ENCODE measurements at places on chromosomes 2 and 18. TPM values are rescaled to one million over a fixed set of nuclear protein-coding genes. Genes with fewer than 3 reads are reported as not detected.
A peak's percentile ranks its signal among the peaks of the same experiment; 100 is the strongest.

The CDH20 gene
- not detected for total RNA-seq

The CNGA3 gene
- total RNA-seq, result not detected

The GTF3C2 gene
- 42.0 TPM for total RNA-seq

The SF3B1 gene
- 211 TPM for total RNA-seq

The KCNG2 gene
- total RNA-seq, result not detected

GRCh38 chr2:8659092-8659734, 22.6 kb upstream of the ID2 start:
- DNase-seq, result no peak
- H3K27me3 ChIP-seq, result no peaks in the 10 kb centered on the region
- peaks cover 9% of the 10 kb centered on the region for H3K4me1 ChIP-seq
- H3K4me3 ChIP-seq, result no peak overlapping the region

DNA sequence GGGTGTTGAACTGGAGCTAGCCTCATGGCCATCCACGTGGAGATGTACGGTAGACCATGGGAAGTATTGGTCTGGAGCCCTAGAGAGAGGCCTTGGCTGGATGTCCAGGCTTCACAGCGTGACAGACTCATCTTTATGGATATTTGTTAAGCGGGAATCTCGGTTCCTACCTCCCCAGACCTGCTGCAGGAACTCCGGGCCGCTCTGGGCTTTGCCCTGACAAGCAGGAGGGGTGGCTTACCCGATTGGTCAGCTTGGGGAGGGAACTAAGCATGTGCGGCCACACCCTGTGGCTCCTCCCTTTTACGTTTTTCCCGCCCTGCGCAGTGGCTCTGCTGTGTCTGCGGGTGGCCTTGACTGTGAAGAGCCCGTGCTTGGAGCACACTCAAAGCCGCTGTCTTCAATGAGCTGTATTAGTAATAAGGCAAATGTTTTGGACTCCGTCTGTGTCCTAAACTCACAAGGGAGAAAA, 52.3 kb downstream of the PAPOLG start:
- DNase-seq, result no peak
- no peak overlapping the region for H3K4me3 ChIP-seq
- peaks cover 6% of the 10 kb centered on the region for H3K4me1 ChIP-seq
- peaks cover 4% of the 10 kb centered on the region for H3K27me3 ChIP-seq

GRCh38 chr2:176830362-176830761, 382.2 kb upstream of the HNRNPA3 start:
- peaks cover 11% of the 10 kb centered on the region for H3K27me3 ChIP-seq
- no peak for DNase-seq
- no peaks in the 10 kb centered on the region for H3K4me1 ChIP-seq
- no peak overlapping the region for H3K4me3 ChIP-seq
- H3K36me3 ChIP-seq, result no peaks in the 10 kb centered on the region

DNA sequence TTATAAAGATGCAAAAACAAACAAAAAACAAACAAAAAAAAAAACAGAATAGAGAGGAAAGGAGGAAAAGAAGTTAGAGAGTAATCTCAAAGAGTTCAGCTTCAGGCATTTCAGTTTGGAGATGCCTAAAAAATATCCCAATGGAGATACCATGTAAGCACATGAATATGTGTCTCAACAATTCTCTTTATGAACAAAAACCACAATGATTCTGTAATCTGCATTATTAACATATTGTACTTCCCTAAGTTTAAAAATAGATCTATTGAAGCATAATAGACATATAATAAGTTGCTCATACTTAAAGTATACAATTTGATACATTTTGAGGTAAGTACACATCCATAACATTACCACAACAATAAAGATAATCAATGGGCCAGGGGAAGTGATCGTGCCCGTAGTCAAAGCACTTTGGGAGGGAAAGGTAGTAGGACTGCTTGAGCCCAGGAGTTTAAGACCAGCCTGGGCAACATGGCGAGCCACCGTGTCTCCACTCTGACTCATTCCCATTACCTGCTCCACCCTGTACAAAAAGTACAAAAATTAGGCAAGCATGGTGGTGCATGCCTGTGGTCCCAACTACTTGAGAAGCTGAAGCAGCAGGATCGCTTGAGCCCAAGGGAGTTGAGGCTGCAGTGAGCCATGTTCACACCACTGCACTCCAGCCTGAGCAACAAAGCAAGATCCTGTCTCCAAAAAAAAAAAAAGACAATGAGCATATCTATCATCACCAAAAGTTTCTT, 158.9 kb downstream of the ATAD2B start:
- no peak overlapping the region for H3K4me3 ChIP-seq
- H3K36me3 ChIP-seq, result peaks cover 20% of the 10 kb centered on the region
- no peak for DNase-seq
- H3K27ac ChIP-seq, result no peak overlapping the region
- H3K4me1 ChIP-seq, result no peaks in the 10 kb centered on the region

GRCh38 chr2:98355881-98356280, 9.6 kb downstream of the CNGA3 start:
- no peaks in the 10 kb centered on the region for H3K36me3 ChIP-seq
- H3K4me1 ChIP-seq, result no peaks in the 10 kb centered on the region
- no peak overlapping the region for H3K27ac ChIP-seq
- no peak for DNase-seq
- no peak overlapping the region for H3K4me3 ChIP-seq

DNA sequence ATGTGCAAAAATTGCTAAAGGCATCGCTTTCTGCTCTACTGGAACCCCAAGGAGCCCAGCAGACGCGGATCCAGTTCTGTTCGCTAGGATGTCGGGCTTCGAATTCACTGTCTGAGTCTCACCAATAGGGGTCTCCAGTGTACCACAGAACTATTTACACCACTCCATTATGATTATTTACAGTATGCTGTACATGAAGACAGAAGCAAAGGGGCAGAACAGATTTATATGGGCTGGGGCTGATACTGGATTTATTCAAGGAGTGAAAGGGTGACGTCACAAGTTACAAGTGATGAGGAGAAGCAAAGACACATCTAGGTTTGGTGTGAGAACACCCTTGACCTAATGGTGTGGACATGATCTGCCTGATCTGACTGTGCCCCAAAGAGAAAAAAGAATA, 185.3 kb upstream of the ATP5MC3 start:
- peaks cover 36% of the 10 kb centered on the region for H3K27me3 ChIP-seq
- no peaks in the 10 kb centered on the region for H3K4me1 ChIP-seq
- no peak overlapping the region for H3K27ac ChIP-seq
- no peak for DNase-seq

GRCh38 chr18:26593365-26594320, 45.3 kb upstream of the KCTD1 start:
- DNase-seq, result no peak
- H3K4me1 ChIP-seq, result no peaks in the 10 kb centered on the region
- peaks cover 12% of the 10 kb centered on the region for H3K27me3 ChIP-seq
- H3K4me3 ChIP-seq, result no peak overlapping the region

DNA sequence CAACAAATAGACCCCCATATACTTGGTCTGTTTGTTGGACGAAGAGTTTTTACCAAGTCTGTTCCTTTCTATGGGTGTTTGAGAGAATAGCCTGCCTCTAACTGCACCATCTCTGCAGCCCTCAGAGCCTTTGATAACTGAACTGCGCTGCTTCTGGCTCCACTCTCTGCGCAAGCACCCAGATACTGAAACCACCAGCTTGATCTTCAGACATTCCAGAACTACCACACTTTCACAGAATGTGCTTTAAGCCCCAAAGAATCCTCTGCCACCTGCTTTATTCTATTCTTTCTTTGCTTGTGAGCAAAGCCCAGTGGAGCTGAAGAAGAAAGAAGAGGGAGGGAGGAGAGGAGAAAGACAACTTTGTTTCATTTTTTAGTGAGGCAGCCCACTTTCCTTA, 380.7 kb downstream of the BCL11A start:
- DNase-seq, result no peak
- H3K36me3 ChIP-seq, result no peaks in the 10 kb centered on the region
- no peaks in the 10 kb centered on the region for H3K4me1 ChIP-seq
- no peak overlapping the region for H3K27ac ChIP-seq

DNA sequence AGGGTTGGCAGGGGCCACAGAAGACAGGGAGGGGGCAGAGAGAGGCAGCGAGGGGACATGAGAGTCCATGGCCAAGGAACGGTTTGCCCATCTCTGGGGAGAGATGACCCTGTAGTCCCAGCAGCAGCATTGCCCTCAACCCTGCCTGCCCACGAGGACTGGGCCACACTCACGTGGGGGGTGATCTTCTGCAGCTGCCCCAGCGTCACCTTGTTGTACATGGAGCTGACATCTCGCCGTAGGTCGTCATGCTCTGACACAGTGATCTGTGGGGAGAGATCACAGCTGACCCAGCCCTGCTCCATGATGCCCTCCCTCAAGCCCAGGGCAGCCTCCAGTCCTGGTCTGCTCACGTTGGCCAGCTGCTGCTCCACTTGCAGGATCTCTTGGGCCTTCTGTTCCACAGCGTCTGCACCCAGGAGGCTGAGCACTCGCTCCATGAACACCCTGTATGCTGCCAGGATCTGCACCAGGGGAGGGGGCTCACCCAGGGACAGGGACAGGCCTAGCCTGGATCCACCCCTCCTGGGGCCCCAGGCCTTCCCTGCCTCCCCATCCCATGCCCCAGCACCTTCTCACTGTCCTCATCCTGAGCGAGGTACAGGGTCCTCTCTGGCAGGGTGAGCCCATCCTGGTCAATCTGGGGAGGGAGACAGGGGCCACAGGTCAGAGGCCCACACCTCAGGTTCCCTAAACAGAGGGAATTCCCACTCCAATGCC, 2.8 kb downstream of the ECEL1 start:
- H3K36me3 ChIP-seq, result no peaks in the 10 kb centered on the region
- peaks cover 51% of the 10 kb centered on the region for H3K27me3 ChIP-seq
- H3K4me3 ChIP-seq, result no peak overlapping the region
- H3K4me1 ChIP-seq, result peaks cover 7% of the 10 kb centered on the region
- peak; percentile 68 for DNase-seq

DNA sequence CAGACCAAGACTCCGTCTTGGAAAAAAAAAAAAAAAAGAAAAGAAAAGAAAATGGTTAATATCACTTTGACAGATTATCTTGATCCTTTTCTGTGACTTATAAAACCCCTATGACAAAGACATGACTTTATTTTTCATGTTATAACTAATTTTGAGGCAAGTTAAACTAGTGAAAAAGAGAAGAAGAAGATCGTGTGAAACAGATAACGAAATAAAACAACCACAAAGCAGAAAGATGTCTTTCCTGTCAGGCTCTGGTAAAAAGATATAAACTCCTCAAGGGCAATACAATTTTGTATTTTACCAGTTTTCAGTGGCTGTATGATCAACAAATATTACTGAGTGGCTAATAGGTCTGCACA, 13.4 kb upstream of the RBMS1 start:
- no peaks in the 10 kb centered on the region for H3K36me3 ChIP-seq
- no peak overlapping the region for H3K4me3 ChIP-seq
- DNase-seq, result no peak
- H3K27me3 ChIP-seq, result no peaks in the 10 kb centered on the region
- peaks cover 19% of the 10 kb centered on the region for H3K4me1 ChIP-seq

GRCh38 chr2:57893786-57894185, 152.8 kb upstream of the VRK2 start:
- DNase-seq, result no peak
- H3K27ac ChIP-seq, result no peak overlapping the region
- peaks cover 2% of the 10 kb centered on the region for H3K36me3 ChIP-seq
- no peak overlapping the region for H3K4me3 ChIP-seq
- peaks cover 3% of the 10 kb centered on the region for H3K27me3 ChIP-seq

DNA sequence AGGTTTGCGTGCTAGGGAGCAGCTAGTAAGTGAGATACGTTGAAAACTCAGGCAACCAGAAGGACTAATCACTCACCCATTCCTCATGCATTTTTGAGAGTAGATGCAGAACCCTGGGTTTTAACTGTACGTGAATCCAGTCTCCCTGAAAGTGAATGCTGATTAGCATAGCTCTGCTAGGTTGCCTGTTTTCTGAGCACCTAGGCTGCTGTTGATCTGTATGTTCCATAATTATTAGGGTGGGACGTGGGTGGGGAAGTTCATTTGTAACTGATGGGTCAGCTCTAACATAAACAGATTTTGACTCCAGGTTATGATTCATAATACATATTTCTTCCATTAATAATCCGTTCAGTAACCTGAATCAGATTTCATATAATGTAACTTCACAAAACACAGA, 379.0 kb upstream of the FANCL start:
- H3K4me3 ChIP-seq, result no peak overlapping the region
- no peaks in the 10 kb centered on the region for H3K27me3 ChIP-seq
- no peak for DNase-seq
- H3K27ac ChIP-seq, result no peak overlapping the region

DNA sequence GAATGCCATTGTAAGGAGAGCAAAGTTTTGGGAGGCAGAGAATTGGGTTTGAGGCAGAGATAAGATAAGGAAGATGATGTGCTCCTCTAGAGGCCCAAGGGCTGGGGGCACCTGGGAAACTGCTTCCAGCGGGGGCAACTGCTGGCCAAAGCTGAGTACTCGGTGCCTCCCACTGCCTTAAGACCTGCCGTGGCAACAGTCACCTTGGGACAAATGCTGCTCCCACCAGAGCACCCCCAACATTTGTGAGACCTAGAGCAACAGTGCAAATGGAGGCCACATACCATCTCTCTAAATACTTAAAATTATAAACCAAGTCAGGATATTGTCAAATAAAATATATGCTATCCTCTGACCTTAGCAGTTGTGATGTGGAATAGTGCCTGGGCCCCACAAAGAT, 127.1 kb downstream of the CAPN13 start:
- H3K27me3 ChIP-seq, result no peaks in the 10 kb centered on the region
- no peak overlapping the region for H3K27ac ChIP-seq
- H3K4me1 ChIP-seq, result no peaks in the 10 kb centered on the region
- H3K4me3 ChIP-seq, result no peak overlapping the region
- DNase-seq, result no peak

- H3K36me3 ChIP-seq, result peaks cover 2% of the 10 kb centered on the region
- H3K4me3 ChIP-seq, result no peak overlapping the region
- DNase-seq, result no peak
- H3K4me1 ChIP-seq, result peaks cover 8% of the 10 kb centered on the region
- peaks cover 36% of the 10 kb centered on the region for H3K27me3 ChIP-seq
Observed at GRCh38 chr2:176494949-176495353, 225.7 kb downstream of the MTX2 start.

- peaks cover 39% of the 10 kb centered on the region for H3K4me1 ChIP-seq
- peaks cover 2% of the 10 kb centered on the region for H3K36me3 ChIP-seq
- no peaks in the 10 kb centered on the region for H3K27me3 ChIP-seq
- H3K27ac ChIP-seq, result peak overlapping the region; percentile 67
- DNase-seq, result no peak
Observed at GRCh38 chr2:69601179-69601612, 42.3 kb downstream of the AAK1 start.

DNA sequence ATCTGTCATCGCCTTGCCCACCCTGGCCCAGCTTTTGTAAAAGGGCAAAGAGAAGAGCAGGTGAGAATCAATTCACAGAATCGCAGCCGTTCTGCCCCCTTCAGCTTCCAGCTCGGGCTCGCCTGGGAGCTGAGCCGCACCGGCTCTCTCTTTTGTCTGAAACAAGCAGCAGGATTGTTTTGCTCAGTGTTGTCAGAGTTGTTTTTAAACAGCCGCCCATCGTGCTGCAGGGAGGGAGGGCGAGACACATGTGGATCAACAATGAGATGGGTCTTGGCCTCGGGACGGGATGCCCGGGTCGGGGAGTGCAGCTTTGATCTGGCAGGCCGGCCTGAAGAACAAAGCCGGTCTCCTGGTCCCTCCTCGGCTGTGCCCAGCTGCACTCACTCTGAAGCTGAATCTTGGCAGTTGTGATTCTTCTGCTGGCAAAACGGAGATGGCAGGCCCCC, 39.7 kb upstream of the HDAC4 start:
- H3K4me3 ChIP-seq, result peak overlapping the region; percentile 65
- no peak for DNase-seq
- H3K36me3 ChIP-seq, result no peaks in the 10 kb centered on the region
